ENCODE measurements at places on chromosomes 5 and 9.

GRCh38 chr9:81832571-81833285 lies 95.5 kb upstream of the SPATA31D4 start:
- DNase-seq = no peak

DNA sequence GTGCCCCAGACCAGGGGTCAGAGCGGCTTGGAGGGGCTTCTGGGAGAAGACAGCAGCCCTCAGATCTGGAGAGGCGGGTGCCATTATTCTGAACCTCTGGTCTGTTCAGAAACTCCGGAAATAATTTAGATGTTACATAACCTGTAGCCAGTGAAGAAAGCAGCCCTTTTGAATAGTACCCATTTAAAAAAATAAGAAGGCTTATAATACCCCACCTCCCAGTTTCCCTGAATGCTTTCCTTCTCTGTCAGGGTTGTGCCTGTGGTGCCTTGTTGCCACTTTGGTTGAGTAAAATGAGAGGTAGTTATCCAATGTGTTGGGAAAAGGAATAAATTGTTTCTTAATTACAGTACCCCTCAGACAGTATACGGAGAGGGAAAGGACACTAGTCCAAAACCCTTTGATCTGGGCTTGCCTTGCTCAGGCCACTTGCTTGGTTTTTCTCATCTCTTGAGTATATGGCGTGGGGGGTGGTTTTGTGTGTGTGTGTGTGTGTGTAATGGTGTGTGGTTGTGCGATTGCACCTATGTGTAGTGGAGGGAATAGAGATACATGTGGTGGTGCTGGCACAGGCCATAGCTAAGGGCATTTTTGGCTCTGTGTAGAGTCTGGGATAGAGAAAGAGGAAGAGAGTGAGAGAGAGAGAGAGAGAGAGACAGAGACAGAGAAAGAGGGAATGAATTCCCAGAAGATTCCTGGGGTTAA lies 59.1 kb upstream of the TLR4 start:
- no peak for DNase-seq

- DNase-seq = peak; percentile 65
Observed at GRCh38 chr5:107555425-107556090, 115.2 kb downstream of the EFNA5 start.

DNA sequence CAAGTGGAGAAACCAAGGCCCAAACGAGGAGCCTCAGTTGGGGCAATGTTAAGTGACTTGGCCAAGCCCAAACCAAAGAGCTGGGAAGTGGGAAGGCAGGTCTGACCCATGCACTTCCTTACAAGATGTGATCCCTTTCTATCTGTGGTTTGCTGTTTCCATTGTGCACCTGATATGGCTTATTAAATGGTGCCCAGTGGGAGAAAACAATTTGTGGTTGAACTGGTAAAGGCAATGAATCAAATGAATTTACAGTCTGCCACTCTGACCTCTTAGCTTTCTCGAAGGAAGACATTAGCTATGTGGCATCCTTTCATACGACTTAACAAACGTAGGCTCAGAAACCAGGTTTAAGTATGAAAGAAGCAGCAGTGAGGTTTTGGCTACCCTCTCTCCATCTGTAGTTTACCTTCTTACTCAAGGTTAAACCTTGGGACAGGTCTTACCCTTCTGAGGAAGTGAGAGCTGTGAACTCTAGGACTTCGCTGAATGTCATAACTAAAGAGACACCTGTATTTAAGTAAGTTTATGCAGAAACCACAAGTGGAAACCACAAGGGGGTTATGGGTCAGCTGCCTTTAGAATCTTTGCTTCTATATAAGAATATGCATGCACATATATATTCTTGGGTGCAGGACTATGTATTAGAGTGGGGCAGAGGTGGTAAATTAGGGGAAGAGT lies 100.5 kb upstream of the SPATA31D4 start:
- DNase-seq = no peak

DNA sequence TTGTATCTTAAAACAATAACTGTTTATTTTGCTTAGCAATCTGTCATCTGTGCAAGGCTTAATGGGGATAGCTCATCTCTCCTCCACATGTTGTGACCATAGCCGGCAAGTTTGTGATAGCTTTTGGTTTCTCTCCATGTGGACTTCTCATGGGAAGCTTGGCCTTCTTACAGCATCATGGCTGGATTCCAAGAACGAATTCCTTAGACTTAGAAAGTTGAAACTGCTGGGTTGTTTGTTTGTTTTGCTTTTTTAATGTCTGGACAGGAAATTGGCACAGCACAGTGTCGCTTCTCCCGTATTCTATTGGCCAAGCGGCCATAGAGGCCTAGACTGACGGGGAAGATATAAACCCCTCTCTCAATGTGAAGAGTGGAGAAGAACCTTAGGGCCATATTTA lies 61.0 kb upstream of the PRDM9 start:
- peak; percentile 8 for DNase-seq

- DNase-seq = no peak
Observed at GRCh38 chr9:129637102-129637501, 4.8 kb downstream of the ASB6 start.

GRCh38 chr9:68847765-68848164 lies 142.7 kb downstream of the PIP5K1B start:
- DNase-seq = no peak

GRCh38 chr5:147384346-147385193 lies 125.3 kb downstream of the DPYSL3 start:
- no peak for DNase-seq

DNA sequence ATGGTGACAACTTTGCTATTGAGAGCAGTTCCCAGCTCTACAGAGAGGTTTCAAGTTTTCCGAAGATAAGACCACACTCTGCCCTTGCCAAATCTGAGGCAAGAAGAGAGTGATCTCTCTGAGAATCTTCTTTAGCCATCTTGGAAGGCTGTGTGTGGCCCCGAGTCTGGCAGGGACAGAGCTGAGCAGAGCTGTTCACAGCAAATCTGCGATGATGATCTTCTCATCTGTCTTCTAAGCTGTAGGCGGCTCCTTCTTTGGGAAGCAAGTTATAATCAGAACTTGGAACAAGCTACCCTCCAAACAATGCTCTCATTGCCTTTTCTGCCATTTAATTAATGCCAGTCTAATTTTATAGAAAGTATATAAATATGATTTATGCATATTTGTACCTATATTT lies 379.0 kb upstream of the MEF2C start:
- no peak for DNase-seq

- no peak for DNase-seq
Observed at GRCh38 chr5:132011622-132012343, at the start of gene ACSL6. TSS of gene ACSL6 (minus strand) at chr5:132011658. CDS start at chr5:132011553, 105 bp downstream.

DNA sequence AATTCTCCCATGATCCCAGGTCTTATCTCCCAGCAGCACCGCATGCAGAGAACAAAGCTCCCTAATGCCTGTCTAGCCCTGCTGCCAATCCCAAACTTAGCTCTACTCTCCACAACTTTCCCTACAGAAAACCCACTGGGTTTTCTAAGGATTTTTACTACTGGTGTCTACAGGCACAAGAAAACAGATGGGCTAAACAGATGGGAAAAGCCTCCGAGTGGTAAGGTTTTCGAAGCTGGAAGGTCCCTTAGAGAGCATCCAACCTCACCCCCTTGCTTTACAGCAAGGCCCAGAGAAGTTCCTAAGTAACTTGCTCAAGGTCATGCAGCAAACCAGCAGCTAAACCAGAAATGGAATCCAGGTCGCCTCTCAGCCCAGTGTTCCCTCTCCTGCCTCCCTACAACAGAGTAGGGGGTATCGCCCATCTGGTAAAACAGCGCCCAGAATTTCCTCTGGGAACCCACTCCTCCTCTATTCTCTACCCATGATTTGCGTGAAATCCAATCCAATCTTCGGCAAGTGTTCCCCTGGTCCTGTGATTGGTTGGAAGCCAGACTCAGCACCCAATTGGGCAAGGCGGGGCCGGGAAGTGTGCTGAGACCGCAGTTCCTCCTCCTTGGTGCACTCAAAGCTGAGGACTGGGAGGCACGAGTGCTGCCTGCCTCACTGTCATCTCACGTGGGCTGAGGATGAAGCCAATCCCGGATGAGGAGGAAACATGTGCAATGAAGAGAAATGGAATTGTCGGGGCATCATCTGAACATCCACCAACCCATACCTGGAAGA lies 20.8 kb downstream of the CPLX2 start:
- DNase-seq = no peak

DNA sequence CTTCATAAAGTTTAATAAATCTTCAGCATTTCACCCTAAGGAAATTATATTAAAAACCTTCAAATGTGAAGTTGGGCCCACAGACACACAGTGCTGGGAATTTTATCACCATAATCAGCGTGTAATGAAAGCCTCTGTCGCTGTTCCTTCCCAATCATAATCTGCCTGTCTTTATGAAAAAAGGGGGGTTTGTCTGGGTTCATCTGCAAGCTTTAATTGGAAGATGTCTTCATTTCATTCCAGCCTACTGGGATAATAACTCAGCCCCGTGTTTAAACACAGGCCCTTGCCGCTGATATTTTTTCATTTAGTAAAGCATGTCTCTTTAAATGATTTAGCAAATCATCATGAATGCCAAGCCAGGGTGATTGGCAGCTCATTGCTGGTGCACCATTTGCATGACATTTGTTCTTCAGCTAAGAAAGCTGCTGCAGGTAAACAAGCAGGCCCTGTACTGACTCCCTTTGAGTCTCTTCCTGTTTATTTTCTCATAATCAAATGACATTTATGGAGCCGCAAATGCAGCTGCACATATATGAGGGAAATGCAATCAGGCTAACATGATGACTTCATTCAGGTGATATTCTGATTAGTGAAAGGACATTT lies 362.9 kb upstream of the TLE4 start:
- no peak for DNase-seq

Data from fibroblast of skin of left quadriceps (primary cell).